ENCODE measurements at places on chromosomes 12 and 14. TPM values are rescaled to one million over a fixed set of nuclear protein-coding genes. Genes with fewer than 3 reads are reported as not detected.

- no peaks in the 10 kb centered on the region for H3K36me3 ChIP-seq
- peaks cover 40% of the 10 kb centered on the region for H3K4me1 ChIP-seq
Observed at GRCh38 chr14:61586544-61587055, 108.7 kb upstream of the HIF1A start.

- H3K27ac ChIP-seq = no peak overlapping the region
- peaks cover 2% of the 10 kb centered on the region for H3K27me3 ChIP-seq
- H3K4me3 ChIP-seq = no peak overlapping the region
- no peaks in the 10 kb centered on the region for H3K36me3 ChIP-seq
- no peaks in the 10 kb centered on the region for H3K4me1 ChIP-seq
Observed at GRCh38 chr12:130956456-130957303, 3.0 kb downstream of the ADGRD1 start.

Gene GNB3
- total RNA-seq = 16.6 TPM

DNA sequence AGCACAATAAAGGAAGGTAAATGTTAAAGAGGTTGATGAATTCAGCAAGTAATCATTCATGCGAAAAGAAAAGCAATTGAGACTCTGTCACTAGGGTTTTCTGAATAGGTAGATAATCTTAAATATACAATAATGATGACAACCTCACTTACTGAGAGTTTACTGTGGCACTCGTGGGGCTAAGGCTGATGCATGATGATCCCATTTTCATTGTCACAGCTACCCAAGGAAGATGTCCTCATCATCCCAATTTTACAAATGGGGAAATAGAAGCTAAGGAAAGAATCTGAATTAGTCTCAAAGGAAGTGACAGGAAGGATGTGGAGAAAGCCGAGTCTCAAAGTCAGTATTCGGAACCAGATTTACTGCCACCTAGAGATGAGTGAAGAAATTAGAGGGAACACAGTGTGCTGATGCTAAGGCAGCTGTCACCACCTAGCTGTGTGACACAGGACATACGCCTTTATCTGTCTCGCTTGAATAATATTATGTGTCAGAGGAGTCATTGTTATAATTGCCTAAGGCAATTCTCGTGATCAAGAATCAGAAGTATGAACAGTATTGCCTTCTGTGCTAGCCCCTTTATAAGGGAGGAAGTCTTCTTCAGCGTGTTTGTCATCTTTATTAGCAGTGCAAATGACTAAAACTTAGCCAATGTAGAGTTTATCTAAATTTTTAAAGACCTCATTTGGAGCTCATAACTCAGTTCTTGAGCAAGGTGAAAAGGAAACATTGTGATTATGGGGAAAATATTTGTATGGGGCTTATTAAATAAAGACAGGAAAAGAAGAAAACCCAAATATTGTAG lies 63.2 kb downstream of the ERGIC2 start:
- DNase-seq = peak; percentile 36
- no peaks in the 10 kb centered on the region for H3K27me3 ChIP-seq
- H3K4me1 ChIP-seq = peaks cover 33% of the 10 kb centered on the region
- no peaks in the 10 kb centered on the region for H3K36me3 ChIP-seq
- peak overlapping the region; percentile 55 for H3K27ac ChIP-seq
- H3K4me3 ChIP-seq = no peak overlapping the region

DNA sequence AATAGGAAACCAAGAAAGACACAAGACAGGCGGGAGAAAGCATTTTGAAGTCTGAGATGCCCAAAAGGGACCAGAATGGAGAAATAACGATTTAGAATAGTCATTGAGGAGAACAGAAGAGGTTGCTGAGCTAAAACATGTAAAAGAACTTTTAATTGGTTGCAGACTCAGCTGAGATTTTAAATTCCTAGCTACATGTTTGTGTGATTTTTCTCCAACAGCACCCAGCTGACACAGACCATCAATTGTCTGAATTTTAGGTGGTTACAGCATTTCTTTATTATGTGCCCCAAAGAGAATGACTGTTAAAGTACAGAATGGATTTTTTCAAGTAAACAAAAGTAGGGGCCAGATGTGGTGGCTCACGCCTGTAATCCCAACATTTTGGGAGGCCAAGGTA lies 50.3 kb downstream of the BAZ1A start:
- no peak overlapping the region for H3K27ac ChIP-seq
- no peaks in the 10 kb centered on the region for H3K4me1 ChIP-seq
- H3K4me3 ChIP-seq = no peak overlapping the region
- DNase-seq = no peak

DNA sequence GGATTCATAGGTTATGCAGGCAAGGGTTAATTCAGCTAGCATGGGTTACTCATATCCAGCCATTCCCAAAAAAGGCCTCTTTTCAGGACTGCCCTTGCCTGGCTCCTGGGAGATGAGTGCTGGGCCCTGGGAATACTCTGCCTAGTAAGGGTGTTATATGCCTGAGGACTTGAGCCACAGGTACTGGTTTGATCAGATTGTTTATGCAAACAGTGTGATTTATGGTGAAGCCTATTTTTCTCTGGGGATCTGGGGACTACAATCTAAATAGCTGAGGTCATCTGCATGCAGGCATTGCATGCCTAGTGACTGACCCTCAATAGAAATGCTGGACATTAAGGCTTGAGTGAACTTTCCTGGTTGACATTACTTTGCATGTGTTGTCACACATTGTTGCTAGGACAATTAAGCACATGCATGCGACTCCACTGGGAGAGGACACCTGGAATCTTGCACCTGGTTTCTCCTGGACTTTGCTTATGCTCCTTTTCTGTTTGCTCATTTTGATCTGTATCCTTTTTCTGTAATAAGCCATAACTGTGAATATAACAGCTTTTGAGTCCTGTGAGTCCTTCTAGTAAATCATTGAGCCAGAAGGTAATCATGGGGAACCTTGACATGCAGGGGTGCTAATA lies 73.0 kb downstream of the RAD51B start:
- H3K4me3 ChIP-seq = no peak overlapping the region
- no peaks in the 10 kb centered on the region for H3K4me1 ChIP-seq
- H3K27me3 ChIP-seq = no peaks in the 10 kb centered on the region
- no peak for DNase-seq

DNA sequence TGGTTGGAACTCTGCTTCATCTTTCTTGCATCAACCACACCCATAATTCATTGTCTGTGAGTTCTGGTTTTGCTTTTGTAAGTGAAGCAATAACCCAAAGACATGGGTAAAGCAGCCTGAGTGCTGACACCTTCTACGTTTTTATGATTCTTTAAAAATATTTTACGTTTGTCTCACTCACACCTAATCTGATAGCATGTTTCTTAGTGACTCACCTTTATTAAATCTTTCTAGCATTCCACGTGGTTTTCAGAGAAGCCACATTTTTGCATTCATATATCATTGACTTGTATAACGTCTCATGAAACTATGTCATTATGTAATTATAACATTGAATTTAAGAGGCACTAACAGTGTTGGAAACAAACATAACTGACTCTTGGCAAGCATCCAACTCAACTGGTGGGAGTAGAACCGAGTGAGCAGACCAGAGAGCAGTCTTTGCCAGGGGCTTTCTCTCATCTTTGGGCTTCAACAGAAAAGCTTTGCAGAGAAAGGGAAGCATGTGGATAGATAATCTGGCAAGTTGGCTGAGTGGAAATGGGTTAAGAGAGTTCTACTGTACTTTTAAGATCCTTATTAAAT lies 118.8 kb downstream of the TPH2 start:
- no peak overlapping the region for H3K4me3 ChIP-seq
- no peak overlapping the region for H3K27ac ChIP-seq
- H3K27me3 ChIP-seq = no peaks in the 10 kb centered on the region
- H3K36me3 ChIP-seq = no peaks in the 10 kb centered on the region
- H3K4me1 ChIP-seq = no peaks in the 10 kb centered on the region

Gene CERS5
- 115 TPM for total RNA-seq

DNA sequence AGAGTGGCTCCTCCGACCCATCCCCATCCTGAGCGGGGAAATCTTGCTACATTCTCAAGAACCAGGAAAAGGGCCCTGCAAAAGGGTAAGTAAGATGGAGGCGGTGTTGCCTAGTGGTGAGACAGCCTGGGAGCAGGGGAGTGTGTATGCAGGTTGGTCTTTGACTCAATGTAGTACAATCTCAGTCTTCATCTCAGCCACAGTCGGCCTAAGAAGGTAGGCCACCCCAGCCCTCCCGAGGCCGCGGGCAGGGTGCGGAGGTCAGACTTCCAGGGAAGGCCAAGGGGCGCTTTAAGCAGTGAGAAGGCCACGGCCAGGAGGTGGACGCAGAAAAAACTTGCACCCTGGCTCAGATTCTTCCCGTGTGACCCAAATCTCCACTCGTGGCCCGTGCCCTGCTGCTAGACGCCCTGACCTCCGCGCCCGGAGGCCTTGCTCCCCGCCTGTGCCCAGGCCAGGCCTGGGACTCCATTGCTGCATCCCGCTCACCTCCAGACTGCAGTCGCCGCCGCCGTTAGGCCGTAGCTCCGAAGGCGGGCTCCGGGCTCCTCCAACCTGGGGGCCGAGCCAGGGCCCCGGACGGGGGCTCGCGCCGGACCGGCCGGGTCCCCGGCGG lies 435 bp downstream of the FOXM1 start:
- peaks cover 6% of the 10 kb centered on the region for H3K4me1 ChIP-seq
- H3K27ac ChIP-seq = peak overlapping the region; percentile 95
- no peak for DNase-seq
- no peaks in the 10 kb centered on the region for H3K27me3 ChIP-seq
- H3K36me3 ChIP-seq = peaks cover 19% of the 10 kb centered on the region

Gene PAPLN
- total RNA-seq = 9.1 TPM

Gene CFAP251
- 4.7 TPM for total RNA-seq

GRCh38 chr14:101064121-101064661 lies 160.7 kb upstream of the RTL1 start:
- no peak for DNase-seq
- H3K4me3 ChIP-seq = no peak overlapping the region
- peaks cover 10% of the 10 kb centered on the region for H3K4me1 ChIP-seq

GRCh38 chr14:80395031-80395430 lies 183.7 kb upstream of the DIO2 start:
- no peak overlapping the region for H3K27ac ChIP-seq
- no peak for DNase-seq
- no peaks in the 10 kb centered on the region for H3K36me3 ChIP-seq

Gene EGLN3
- 24.5 TPM for total RNA-seq

DNA sequence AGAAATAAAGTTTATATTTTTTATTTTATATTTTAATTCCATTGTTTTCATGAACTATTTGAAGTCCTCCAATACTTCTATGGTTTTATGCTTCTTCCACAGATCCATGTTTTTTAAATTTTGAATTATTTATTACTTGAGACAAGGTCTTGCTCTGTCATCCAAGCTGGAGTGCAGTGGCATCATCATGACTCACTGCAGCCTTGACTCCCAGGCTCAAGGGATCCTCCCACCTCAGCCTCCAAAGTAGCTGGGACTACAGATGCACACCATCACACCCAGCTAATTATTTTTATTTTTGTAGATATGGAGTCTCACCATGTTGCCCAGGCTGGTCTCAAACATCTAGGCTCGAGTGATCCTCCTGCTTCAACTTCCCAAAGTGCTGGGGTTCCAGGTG lies 28.8 kb upstream of the DLGAP5 start:
- H3K27ac ChIP-seq = no peak overlapping the region
- DNase-seq = no peak
- no peaks in the 10 kb centered on the region for H3K36me3 ChIP-seq
- no peak overlapping the region for H3K4me3 ChIP-seq
- H3K27me3 ChIP-seq = no peaks in the 10 kb centered on the region
- H3K4me1 ChIP-seq = no peaks in the 10 kb centered on the region

DNA sequence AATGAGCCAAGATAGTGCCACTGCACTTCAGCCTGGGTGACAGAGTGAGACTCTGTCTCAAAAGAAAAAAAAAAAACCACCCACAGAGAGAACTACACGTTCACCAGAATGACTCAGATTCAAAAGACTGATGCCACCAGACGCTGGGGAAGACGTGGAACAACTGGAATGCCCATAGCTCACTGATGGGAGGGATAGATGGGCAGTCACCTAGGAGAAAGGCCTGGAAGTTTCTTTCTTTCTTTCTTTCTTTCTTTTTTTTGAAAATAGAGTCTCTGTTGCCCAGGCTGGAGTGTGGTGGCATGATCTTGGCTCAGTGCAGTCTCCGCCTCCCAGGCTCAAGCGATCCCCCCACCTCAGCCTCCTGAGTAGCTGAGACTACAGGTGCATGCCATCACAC lies 10.0 kb upstream of the KLC1 start:
- H3K4me3 ChIP-seq = no peak overlapping the region
- no peak overlapping the region for H3K27ac ChIP-seq
- H3K36me3 ChIP-seq = no peaks in the 10 kb centered on the region

DNA sequence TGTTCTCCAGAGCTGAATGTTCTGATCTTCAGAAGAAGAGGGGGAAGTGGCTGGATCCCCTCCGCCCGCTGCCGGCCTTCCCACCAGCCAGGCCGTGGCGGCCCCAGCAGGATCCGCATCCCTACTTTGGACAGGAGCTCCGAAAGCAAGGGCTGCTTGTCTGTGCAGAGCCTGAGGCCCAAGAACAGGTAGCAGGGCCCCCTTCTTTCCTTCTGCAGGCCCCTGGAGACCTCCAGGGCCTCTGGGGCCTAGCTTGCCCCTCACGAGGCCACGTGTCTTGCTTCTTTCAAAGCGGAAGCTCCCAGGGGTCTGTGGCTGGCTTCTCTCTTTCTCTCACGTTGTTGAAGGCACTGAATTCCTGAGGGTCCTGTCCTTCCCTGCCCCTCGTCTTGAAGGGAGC lies 13.2 kb downstream of the PGF start:
- H3K4me1 ChIP-seq = peaks cover 25% of the 10 kb centered on the region
- no peak for DNase-seq
- H3K27ac ChIP-seq = no peak overlapping the region
- no peaks in the 10 kb centered on the region for H3K27me3 ChIP-seq
- H3K36me3 ChIP-seq = no peaks in the 10 kb centered on the region

DNA sequence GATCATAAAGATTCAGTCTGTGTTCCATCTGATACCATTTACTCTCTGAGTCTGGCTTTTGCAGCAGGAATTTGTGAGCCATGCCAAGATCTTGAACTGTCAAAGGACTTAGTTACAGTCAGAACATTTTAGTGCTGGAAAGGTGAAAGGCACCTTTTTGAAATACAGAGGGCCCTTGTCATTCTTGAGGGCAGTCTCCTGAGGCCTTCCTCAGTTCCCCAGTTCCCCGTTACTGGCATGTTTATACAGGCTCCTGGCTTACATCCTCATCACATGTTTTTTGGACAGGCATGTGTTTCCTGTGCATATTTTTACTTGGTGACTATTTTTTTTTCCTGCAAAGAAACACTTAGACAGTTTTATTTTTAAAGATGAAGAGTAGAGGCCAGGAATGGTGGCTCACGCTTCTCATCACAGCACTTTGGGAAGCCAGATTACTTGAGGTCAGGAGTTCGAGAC lies 21.0 kb downstream of the CFAP54 start:
- no peak overlapping the region for H3K4me3 ChIP-seq
- H3K36me3 ChIP-seq = no peaks in the 10 kb centered on the region
- H3K27me3 ChIP-seq = no peaks in the 10 kb centered on the region

Gene PHC1
- 34.7 TPM for total RNA-seq

Gene KRT82
- total RNA-seq = not detected

- no peak overlapping the region for H3K27ac ChIP-seq
- DNase-seq = no peak
- no peak overlapping the region for H3K4me3 ChIP-seq
- H3K4me1 ChIP-seq = no peaks in the 10 kb centered on the region
- no peaks in the 10 kb centered on the region for H3K36me3 ChIP-seq
Observed at GRCh38 chr12:21553329-21553675, 27.2 kb downstream of the SPX start.

Data from astrocyte (in vitro differentiated cells and primary cell).